T-helper 17 cell (primary cell): ENCODE measurements at places on chromosomes 3 and 15. TPM values are rescaled to one million over a fixed set of nuclear protein-coding genes. Genes with fewer than 3 reads are reported as not detected.

The RTP4 gene
- 2.4 TPM for total RNA-seq

The DUOXA1 gene
- not detected for total RNA-seq

The SLC41A3 gene
- total RNA-seq = 34.3 TPM

The XCR1 gene
- 0.08 TPM for total RNA-seq
